ENCODE measurements at places on chromosomes 1 and 21.

DNA sequence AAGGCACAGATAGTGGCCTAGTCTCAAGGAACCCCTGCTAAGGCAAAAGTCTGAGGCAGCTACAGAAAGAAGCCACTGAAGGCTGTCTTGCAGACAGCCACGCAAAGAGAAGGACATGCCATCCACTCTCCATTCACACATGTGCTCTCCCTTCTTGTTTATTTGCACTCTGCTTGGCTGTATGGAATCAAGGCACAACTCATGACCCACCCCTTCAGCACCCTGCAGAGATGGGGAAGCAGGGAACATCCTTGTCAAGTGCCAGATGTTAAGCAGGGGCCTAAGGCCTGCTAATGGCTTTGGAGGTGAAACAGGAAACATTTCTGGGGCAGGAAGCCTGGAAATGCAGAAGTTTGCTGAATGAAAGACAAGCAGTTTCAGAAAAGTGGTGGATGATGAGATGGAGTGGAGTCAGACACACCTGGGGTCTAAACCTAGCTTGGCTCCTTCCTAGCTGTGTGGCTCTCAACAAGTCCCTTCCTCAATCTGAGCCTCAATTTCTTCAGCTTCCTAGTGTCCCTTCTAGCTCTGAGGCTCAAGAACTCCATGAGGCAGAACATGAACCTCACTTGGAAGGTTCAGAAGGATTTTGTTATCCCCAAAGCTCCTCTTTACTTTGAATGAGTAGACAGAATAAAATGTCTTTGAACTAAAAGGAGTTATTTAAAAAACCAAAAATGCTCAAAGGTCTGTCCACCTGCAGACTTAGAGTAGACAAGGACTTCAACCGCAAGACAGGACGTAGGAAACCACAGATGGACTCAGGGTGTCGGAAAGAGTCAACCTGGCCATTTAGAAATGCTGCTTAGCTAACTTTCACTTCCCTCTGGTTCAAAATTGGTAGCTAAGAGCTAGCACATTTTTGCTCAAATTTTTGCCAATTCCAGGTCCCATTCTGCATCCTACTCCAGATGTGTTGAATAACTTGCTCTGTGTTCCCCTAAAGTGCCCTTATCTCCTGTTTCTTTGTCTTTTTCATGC, 283.1 kb downstream of the PLPP3 start:
- H3K27ac ChIP-seq: no peak overlapping the region
- DNase-seq: no peak
- H3K27me3 ChIP-seq: no peaks in the 10 kb centered on the region

- peak overlapping the region; percentile 16 for H3K27ac ChIP-seq
- H3K4me1 ChIP-seq: peaks cover 14% of the 10 kb centered on the region
- peak overlapping the region; percentile 84 for H3K4me3 ChIP-seq
- DNase-seq: peak; percentile 96
Observed at GRCh38 chr1:109546311-109547109, 1.9 kb upstream of the GNAI3 start.

- H3K36me3 ChIP-seq: no peaks in the 10 kb centered on the region
- no peak for DNase-seq
- H3K27me3 ChIP-seq: no peaks in the 10 kb centered on the region
- no peaks in the 10 kb centered on the region for H3K4me1 ChIP-seq
Observed at GRCh38 chr1:177705839-177706238, 264.0 kb downstream of the SEC16B start.

DNA sequence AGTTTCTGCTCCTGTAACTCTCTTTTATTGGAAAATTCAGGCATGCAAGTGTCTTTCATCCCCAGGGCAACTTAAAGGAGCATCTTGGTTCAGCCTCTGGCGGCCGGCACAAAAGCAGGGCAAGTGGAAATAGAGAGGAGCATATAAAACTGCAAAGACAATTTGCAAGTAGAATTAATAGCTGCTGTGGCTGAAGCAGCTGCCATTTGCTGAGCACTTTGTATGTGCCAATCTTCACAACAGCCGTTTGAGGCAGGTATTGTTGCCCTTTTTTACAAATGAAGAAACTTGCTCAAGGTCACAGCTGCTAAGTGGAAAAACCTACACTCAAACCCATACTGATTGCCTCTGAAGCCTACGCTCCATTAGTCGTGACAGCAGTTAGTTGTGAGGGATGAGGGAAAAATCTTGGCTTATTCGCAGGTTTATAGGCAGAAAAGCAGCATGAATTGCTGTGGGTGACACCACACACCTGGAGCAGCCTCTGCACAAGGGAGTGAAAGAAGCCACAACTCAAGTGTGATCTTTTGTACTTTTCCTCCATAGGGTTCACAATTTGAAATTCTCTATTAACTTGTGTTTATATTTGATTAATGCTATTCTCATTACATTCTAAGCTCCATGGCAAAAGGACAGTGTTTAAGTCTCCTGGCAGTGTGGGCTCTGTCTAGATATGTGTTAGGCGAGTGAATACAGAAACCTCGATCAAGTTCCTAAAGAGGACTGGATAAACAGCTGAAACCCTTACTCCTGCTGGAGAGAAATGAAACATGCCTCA, 99.0 kb upstream of the BEND5 start:
- no peak for DNase-seq
- no peaks in the 10 kb centered on the region for H3K27me3 ChIP-seq
- no peak overlapping the region for H3K27ac ChIP-seq
- H3K36me3 ChIP-seq: no peaks in the 10 kb centered on the region
- no peak overlapping the region for H3K4me3 ChIP-seq
- no peaks in the 10 kb centered on the region for H3K4me1 ChIP-seq

GRCh38 chr1:17581389-17582123, 42.1 kb downstream of the ARHGEF10L start:
- no peaks in the 10 kb centered on the region for H3K36me3 ChIP-seq
- H3K27ac ChIP-seq: no peak overlapping the region

- peaks cover 23% of the 10 kb centered on the region for H3K36me3 ChIP-seq
- H3K27me3 ChIP-seq: no peaks in the 10 kb centered on the region
- DNase-seq: peak; percentile 3
- peaks cover 9% of the 10 kb centered on the region for H3K4me1 ChIP-seq
- H3K27ac ChIP-seq: peak overlapping the region; percentile 64
- peak overlapping the region; percentile 88 for H3K4me3 ChIP-seq
Observed at GRCh38 chr1:117930484-117930883, 945 bp downstream of the WDR3 start.

DNA sequence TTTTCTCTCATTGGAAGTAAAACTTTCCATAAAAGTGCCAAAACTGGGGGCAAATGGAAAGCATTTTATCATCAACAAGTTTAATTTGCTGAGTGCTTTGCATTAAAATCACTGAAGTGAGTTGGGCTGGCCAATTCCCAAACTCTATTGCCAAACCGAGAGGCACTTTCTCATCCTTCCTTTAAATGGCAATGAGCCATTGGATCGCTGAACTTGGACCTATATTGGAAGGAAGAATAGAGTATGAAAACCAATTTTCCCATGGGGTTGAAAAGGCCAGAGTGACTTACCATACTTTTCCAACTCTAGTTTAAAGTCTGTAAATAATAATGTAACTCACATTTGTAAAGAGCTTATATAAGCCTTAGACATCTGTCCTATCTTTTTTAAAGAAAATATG, 189.1 kb upstream of the C1orf87 start:
- no peaks in the 10 kb centered on the region for H3K4me1 ChIP-seq
- H3K4me3 ChIP-seq: no peak overlapping the region
- no peak for DNase-seq
- no peaks in the 10 kb centered on the region for H3K36me3 ChIP-seq

- H3K27me3 ChIP-seq: no peaks in the 10 kb centered on the region
- no peak for DNase-seq
- H3K4me1 ChIP-seq: no peaks in the 10 kb centered on the region
- H3K36me3 ChIP-seq: no peaks in the 10 kb centered on the region
- no peak overlapping the region for H3K27ac ChIP-seq
Observed at GRCh38 chr1:219143735-219144134, 29.9 kb upstream of the LYPLAL1 start.

GRCh38 chr1:215114154-215114933, 31.8 kb downstream of the KCNK2 start:
- H3K4me3 ChIP-seq: no peak overlapping the region
- DNase-seq: no peak
- H3K36me3 ChIP-seq: no peaks in the 10 kb centered on the region
- no peaks in the 10 kb centered on the region for H3K27me3 ChIP-seq
- H3K4me1 ChIP-seq: no peaks in the 10 kb centered on the region
- no peak overlapping the region for H3K27ac ChIP-seq

DNA sequence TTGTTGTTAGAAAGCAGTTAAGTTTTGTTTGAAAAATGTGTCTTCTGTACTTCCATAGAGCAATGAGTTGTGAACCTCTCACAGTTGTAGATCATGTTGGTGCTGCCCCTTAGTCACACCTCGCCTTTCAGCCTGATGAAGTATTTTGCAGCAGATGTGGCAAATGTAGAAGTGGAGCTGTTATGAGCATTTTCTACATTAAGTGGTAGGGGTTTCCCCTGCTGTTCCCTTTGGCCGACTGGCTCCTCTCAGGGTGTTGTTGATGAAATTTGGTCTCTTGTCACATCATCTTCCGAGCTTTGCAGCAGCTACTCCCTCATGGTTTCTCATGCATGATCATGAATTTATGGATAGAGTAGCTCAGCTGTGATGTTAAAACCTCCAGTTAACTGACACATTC, 33.6 kb upstream of the DENND1B start:
- no peak overlapping the region for H3K27ac ChIP-seq
- no peaks in the 10 kb centered on the region for H3K27me3 ChIP-seq
- no peaks in the 10 kb centered on the region for H3K36me3 ChIP-seq
- no peaks in the 10 kb centered on the region for H3K4me1 ChIP-seq
- H3K4me3 ChIP-seq: no peak overlapping the region

DNA sequence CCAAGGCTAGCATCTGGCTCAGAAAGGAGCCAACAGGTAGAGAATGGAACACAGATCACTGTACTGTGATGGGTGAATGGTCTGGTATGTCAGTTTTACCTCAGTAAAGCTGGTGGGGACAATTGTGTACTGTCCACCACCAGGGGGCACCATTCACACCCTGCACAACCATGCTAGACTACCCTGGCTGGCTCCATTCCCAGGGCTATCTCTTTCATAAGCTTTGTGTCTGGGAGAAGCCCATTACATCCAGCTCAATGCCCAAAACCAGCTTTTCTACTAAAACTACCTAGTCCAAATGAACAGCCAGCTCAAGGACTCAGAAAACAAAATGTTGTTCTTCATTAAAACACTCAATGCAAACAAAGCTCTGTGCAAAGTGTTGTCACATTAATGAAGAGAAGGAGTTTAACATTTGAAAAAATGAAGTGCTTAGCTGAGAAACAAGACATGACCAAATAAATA, 62.0 kb upstream of the RASAL2 start:
- no peak overlapping the region for H3K4me3 ChIP-seq
- peaks cover 6% of the 10 kb centered on the region for H3K4me1 ChIP-seq
- no peaks in the 10 kb centered on the region for H3K36me3 ChIP-seq
- DNase-seq: peak; percentile 77

DNA sequence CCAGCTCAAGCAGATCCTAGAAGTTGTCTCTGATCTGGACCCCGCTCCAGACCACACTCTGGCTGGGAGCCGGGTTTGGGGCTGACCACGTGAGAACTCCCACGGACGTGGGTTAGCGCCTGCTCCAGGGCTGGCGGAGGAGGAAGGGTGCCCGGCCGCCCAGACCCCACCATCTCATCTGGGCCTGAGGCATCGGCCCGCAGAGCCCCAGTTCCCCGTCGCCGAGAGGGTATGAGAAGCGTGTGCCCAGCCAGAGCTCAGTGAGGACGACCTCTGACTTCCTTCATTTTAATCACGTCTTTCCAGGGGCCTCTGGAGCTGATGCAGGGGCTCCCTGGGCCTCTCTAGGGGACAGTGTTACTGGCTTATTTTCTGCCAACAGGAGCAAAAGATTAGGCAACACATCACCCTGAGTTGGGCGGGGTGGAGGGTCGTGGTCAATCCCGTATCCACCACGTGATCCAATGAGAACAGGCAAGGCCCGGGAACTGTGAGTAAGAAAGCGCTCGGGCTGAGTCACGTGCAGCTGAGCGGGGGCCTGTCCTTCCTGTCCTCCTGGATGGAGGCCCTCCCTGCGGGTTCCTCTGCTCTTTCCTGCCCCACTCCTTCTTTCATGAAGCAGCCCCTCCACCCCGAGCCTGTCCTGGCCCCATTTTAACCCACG, 81.1 kb downstream of the SIK1 start:
- peak; percentile 38 for DNase-seq
- H3K36me3 ChIP-seq: no peaks in the 10 kb centered on the region
- peaks cover 41% of the 10 kb centered on the region for H3K4me1 ChIP-seq
- H3K27ac ChIP-seq: no peak overlapping the region

DNA sequence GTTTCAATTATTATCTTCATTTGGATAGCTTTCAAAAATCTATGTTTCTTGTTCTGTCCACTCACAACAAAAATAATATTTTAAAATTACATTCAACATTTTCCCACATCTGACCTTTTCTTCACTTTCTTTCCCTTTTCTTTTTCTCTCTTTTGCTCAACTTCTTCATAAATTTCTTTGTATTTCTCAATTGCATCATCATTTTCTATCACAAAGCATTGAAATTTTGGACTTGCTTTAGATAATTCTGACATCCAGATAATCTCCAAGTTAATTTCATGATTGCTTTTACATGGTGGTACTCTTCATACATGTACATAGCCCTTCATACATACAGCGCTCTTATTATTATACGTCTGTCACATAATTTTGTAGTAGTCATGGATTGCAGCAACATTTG, 30.2 kb downstream of the NUF2 start:
- no peaks in the 10 kb centered on the region for H3K27me3 ChIP-seq
- no peak overlapping the region for H3K4me3 ChIP-seq
- peaks cover 62% of the 10 kb centered on the region for H3K36me3 ChIP-seq
- no peak overlapping the region for H3K27ac ChIP-seq

- no peaks in the 10 kb centered on the region for H3K36me3 ChIP-seq
- H3K27me3 ChIP-seq: no peaks in the 10 kb centered on the region
- H3K4me1 ChIP-seq: peaks cover 21% of the 10 kb centered on the region
- peak overlapping the region; percentile 60 for H3K27ac ChIP-seq
- DNase-seq: peak; percentile 44
- H3K4me3 ChIP-seq: no peak overlapping the region
Observed at GRCh38 chr1:223417444-223417843, 24.2 kb downstream of the CCDC185 start.
